Foreskin melanocyte (primary cell): ENCODE measurements at places on chromosomes 11 and 22.

GRCh38 chr11:115776916-115777315 is 272.7 kb upstream of the CADM1 start:
- no peak for DNase-seq

DNA sequence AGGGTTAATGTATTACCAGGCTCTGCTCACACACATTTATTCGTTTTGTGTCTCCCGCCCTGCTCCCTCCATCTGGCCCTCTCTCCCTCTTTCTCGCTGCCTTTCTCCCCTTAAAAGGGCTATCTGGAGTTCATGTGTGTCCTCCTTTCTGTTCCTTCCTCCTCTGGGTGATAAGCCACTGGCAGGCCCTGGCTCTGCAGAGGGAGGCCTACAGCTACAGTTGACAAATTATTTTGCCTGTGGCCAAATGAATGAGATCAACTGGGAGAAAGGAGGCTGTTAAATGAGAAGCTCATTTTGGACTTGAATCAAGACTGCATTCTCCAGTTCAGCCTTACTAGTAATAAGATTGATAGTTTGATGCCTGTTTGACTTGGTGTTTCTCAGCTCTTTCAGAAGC is 17.5 kb upstream of the OPCML start:
- DNase-seq: no peak

DNA sequence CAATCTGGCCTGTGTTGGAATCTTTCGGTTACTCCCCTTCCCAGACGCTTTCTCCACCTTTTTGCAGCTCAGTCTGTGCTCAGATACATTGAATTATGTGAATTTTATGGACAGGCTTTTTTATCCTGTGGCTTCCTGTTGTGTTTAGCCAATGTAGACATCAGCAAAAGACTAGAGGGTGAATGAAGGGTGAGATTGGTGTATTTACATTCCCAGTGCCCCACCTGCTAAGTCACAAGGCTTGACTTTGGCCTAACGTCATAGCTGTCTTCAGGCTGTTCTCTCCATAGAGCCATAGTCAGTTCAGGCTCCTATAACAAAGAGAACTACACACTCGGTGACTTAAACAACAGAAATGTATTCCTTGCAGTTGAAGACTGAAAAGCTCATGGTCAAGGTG is 97.5 kb upstream of the FSHB start:
- no peak for DNase-seq

DNA sequence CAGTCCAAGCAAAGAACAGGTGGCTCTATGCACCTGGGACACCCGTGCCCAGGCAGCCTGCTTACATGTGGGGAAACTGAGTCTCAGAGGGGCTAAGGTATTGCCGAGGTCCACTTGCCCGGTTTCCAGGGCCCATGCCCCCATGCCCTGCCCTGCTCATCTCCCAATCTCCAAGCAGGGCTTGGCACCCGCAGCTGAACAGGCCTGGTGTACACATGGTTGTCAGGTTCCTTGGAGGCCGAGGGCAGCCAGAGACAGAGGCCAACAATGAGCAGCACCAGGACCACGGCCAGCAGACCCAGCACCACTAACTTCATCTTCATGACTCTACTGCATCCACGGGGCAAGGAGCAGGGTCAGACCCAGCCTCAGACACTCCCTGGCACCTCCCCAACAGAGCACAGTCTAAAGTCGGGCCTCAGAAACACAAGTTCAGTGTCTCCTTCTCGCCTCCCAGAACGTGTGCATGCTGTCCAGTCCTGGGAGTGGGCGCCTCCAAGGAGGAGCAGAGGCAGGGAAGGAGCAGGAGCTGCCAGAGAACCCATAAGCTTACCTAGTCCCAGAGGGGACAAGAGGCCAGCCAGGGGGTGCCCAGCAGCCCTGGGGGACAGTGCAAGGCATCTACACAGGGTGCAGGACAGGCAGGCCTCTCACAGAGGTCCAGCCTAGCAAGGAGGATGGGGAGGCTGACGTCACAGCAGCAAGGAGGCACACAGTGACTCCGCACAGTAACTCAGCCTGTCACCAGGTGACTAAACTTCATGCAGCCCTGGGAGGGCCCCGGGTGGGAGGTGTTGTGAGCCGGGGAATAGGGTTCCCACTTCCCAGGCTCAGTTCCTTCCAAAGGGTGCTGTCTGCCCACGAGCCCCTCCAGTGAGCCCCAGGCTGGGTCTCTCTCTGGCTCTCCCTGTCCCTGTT is 20.2 kb upstream of the RGL4 start:
- no peak for DNase-seq

- DNase-seq: no peak
Observed at GRCh38 chr11:11252403-11252802, 100.6 kb downstream of the CSNK2A3 start.
